ENCODE measurements at places on chromosomes 2 and 18.
A peak's percentile ranks its signal among the peaks of the same experiment; 100 is the strongest.

DNA sequence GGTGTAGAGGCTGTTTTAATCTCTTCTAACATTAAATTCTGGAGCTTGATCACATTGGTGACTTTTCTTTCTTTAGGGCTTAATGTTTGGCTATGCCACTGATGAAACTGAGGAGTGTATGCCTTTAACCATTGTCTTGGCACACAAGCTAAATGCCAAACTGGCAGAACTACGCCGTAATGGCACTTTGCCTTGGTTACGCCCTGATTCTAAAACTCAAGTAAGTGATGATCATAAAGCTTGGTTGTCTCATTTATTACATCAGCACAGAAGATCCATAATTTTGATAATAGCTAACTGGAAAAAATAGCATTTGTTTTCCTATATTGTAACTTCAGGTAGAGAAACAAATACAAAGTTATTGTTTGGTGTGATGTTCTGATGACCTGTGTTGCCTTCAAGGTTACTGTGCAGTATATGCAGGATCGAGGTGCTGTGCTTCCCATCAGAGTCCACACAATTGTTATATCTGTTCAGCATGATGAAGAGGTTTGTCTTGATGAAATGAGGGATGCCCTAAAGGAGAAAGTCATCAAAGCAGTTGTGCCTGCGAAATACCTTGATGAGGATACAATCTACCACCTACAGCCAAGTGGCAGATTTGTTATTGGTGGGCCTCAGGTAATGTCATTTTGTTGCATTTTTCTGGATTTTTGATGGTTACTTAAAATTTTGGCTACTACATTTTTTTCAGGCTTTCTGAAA lies 2.9 kb downstream of the MAT2A start:
- no peak for DNase-seq

- no peak for DNase-seq
Measured at GRCh38 chr18:44979748-44980147, 299.1 kb downstream of the SETBP1 start.

DNA sequence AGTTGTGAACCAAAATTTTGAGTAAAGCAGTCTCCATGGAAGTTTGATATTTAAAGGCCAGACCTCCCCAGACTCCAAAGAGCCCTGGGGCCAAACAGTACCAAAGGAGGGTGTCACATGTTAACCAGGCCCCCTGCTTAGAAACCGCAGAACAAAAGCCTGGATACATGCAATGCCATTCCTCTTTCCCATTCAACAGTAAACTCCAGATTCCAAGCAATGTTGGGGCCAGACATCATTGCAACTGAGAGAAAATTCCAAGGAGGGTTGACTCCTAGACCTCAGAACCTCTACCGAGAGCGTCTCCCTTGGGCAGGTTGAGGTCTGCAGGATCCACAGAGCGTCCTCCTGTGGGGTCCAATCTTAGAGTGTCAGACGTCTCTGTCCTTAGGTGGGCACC lies 404.4 kb upstream of the SYT4 start:
- DNase-seq = peak; percentile 23

GRCh38 chr2:120568975-120569268 lies 166.7 kb upstream of the GLI2 start:
- no peak for DNase-seq

GRCh38 chr2:57981083-57981768 lies 65.4 kb upstream of the VRK2 start:
- DNase-seq = peak; percentile 73

DNA sequence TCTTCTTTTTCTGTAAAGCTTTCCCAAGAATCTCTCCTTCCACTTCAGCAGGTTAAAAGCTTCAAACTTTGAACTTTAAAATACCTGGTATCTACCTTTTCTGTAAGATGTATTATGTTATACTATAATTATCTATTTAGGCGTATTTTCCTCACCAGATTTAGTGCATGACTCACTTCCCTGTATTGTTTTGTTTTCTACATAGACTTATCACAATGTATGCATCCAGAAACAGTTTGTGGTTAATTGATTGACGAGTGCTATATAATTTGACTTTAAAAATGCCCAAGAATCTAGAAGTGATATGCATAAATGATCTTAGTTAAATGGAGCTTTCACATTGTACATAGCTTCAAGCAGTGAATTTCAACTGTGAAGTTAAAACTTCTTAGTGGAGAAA lies 473.9 kb upstream of the CDH2 start:
- DNase-seq = no peak

DNA sequence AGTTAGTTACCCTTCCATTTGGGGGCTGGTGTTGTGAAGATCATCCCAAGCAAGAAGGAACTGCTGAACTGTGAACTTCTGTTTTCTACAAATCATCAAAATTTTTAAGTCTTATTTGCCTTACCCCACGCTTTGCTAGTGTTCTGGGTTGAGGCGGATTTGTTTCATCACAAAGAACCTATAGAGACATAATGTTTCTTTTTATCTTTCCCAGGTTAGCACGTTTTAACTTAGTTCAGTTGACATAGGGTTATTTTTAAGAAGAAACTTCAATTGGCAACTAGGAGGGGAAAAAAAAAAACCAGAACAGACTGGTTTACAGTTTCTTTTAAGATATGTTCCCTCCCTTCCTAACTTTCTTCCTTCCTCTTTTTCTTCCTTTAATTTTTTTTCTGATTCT lies 31.1 kb upstream of the CERS6 start:
- DNase-seq = no peak

- DNase-seq = peak; percentile 64
Measured at GRCh38 chr2:218396688-218397462, 2.8 kb upstream of the CTDSP1 start.

GRCh38 chr2:231294116-231294515 lies 95.7 kb downstream of the ARMC9 start:
- DNase-seq = no peak

DNA sequence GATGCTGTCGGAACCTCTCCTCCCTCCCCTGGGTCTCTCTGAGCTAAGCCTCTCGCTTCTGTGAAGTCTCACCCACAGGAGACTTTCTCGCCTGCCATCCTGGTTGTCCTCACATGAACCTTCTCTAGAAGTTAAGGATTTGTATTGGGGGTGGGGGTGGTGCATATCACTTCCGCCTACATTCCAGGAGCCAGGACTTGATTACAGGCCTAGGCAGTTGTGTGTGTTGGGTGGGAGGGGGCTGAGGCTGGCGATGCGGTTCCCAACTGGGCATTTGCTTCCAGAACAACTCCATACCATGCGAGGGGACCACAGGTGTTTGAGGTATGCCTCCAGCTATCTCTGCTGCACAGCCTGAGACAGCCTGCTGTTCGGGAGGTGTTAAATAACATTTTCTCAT lies 56.8 kb upstream of the MGAT4A start:
- DNase-seq = no peak

GRCh38 chr2:240405684-240406313 lies 29.7 kb upstream of the GPC1 start:
- DNase-seq = no peak

DNA sequence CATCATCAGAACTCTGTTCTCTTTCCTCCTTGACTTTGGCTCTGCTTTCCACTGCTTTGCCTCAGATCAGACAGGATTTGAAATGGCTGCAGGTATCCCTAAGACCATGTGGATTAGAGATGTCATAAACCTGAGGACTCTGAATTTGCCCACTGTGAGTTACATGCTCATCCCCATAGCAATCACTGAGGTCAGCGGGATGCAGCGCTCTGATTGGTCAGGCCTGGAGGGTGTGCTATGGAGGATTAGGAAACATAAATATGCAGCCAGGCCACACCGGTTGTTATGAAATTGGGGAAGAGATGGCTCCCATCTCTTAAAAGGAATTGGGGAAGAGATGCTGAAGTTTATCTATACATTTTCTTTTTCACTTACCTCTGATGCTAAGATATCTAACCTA lies 73.7 kb upstream of the DNAJC10 start:
- peak; percentile 23 for DNase-seq

DNA sequence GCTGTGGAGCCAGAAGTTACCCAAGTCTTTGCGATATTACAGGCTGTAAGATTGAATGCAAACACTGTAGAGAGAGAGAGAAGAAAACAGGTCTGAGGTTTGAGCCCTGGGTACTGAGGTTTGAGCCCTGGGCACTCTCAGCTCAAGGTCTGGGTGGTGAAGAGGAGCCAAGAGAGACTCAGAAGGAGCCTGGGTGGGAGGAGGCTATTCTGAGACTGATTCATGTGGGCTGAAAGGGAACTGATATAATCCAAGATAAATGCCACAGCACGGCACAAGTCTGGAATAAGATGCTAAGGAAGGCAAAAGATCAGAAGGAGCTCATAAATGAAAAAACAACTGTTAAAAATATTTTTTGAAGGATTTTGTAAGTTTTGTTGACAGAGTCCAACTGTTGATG lies 407.6 kb upstream of the HS6ST1 start:
- no peak for DNase-seq

DNA sequence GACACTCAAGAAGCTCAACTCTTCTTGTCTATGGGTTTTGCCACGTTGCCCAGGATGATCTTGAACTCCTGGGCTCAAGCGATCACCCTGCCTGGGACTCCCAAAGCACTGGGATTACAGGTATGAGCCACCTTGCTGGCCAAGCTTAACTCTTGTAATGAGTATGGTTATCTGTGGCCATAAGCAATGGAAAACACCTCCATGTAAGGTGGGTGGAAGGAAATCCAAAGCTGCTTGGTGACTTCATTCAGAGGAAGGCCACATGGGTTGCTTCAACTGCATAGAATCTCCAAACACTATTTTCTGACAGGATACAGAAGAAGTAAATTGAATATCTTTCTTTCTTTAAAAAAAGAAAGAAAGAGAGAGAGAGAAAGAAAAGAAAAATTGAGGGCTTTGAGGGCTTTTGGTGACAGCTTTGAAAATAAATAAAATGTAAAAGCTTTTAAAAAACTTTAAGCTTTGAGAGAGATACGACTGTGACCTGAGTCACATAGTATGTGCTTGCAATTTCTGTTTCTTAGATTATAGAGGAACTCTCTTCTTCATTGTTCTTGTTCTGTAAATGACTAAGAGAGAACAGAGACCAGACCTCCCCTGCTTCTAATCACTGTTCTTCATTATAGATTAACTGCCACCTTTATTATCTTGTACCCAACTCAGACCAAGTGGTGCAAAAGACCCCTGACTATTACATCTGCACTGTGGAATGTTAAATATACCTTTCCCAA lies 123.1 kb upstream of the NDUFV2 start:
- DNase-seq = no peak

GRCh38 chr2:172972005-172972619 lies 103.5 kb upstream of the MAP3K20 start:
- DNase-seq = peak; percentile 31

DNA sequence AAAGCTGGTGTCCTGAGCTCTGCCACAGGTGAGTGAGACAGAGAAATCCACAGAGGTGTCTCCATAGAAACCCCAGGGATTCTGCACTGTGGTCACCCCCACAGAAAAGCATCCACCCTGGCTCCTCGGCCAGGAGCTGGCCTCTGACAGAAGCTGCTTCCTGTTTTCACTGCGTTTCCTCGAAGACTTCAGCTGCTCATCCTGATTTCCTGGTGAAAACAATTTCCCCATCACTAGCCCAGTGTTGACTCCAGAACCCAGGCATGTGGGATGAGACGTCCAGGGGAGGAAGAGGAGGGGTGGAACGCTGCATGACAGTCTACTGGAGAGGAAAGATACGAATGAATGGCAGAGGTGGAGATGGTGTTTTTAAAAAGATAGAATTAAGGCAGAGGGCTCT lies 60.3 kb upstream of the GPR45 start:
- DNase-seq = no peak

DNA sequence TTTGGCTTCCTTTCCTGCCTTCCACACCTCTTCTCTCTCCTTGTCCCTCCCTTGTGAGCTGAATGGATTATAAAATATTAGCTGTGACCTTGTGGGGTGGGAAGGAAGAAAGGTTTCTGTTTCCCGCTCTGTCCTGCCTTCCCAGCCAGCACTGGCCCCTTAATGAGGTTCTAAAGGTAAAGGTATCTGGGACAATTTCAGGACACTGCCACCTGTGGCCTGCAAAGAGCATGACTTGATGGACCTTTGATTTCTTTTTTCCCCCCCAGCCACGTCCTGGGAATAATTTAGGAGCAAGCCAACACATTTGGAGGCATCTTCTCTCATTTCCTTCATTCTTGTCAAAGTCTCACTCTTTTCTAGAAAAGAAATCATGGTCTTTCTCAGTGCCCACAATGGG lies 246.7 kb upstream of the EPAS1 start:
- DNase-seq = no peak

- no peak for DNase-seq
Measured at GRCh38 chr2:121134728-121135127, 150.3 kb downstream of the TFCP2L1 start.

- DNase-seq = no peak
Measured at GRCh38 chr2:151900331-151900730, 72.1 kb upstream of the ARL5A start.

DNA sequence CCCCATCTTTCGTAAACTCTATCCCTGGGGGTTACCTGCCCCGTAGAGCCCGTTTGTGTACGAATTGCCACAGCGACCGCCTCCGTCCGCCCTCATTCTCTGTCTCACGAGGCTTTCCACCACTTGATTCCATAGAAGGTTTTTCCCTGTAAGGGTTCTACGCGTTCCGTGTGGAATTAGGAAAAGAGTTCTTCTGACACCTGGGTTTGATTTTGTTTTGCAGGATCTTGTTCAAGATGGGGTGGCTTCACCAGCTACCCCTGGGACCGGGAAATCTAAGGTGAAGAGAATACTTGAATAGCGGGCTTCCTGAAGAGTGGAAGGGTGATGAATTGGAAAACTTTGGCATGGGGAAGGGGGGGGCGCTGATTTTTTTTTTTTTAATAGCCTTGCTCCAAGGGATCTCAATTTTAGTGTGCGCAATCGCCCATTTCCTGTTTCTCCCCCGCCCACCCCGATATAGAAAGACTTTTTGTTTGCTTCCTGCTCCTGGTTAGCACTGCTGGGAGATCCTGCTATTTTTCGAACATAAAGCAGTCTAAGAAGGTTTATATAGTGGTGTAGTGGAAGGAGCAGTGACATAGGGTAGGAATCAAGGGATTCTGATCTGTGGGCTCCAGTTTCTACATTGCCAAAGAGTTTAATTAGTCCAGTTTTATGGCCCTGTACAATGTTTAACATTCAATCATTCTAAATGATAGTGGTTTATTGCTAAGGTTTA lies 564 bp downstream of the GCC2 start:
- DNase-seq = peak; percentile 24

- no peak for DNase-seq
Measured at GRCh38 chr2:24830786-24831185, 37.6 kb downstream of the CENPO start.

DNA sequence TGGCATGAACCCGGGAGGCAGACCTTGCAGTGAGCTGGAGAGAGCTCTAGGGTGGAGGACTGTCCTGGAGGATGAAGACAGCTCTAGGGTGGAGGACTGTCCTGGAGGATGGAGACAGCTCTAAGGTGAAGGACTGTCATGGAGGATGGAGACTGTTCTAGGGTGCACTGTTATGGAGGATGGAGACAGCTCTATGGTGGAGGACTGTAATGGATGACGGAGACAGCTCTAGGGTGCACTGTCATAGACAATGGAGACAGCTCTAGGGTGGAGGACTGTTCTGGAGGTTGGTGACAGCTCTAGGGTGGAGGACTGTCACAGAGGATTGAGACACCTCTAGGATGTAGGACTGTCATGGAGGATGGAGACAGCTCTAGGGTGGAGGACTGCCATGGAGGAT lies 21.1 kb upstream of the KCNG2 start:
- DNase-seq = no peak
